ENCODE measurements at places on chromosomes 2 and 18. TPM values are rescaled to one million over a fixed set of nuclear protein-coding genes. Genes with fewer than 3 reads are reported as not detected.

GRCh38 chr18:12531749-12532148 lies 124.0 kb downstream of the PRELID3A start:
- H3K36me3 ChIP-seq, result peaks cover 4% of the 10 kb centered on the region
- H3K27ac ChIP-seq, result no peak overlapping the region
- DNase-seq, result no peak
- no peaks in the 10 kb centered on the region for H3K4me1 ChIP-seq

GRCh38 chr2:133364636-133365035 lies 203.6 kb downstream of the NCKAP5 start:
- DNase-seq, result no peak
- no peak overlapping the region for H3K4me3 ChIP-seq
- no peaks in the 10 kb centered on the region for H3K36me3 ChIP-seq
- peaks cover 3% of the 10 kb centered on the region for H3K27me3 ChIP-seq
- no peaks in the 10 kb centered on the region for H3K4me1 ChIP-seq

DNA sequence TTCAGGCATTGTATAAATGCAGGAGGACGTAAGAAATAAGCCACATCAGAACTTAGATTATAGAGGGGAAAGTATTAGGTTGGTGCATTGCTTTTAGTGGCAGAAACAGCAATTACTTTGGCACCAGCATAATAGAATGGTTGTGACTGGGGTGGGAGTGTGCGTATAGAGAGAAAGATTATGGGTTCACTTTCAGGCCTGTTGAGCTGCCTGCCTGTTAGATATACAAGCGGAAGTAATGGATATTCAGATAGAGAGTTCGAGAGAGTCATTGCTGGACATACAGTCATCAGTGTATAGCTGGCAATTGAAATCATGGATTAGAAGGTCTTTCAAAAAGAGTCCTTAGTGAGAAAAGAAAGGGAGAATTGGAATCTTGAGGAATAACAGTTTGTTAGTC lies 139.2 kb upstream of the MYO3B start:
- no peaks in the 10 kb centered on the region for H3K4me1 ChIP-seq
- no peaks in the 10 kb centered on the region for H3K36me3 ChIP-seq
- no peak overlapping the region for H3K27ac ChIP-seq
- no peaks in the 10 kb centered on the region for H3K27me3 ChIP-seq
- no peak overlapping the region for H3K4me3 ChIP-seq

The ABHD3 gene
- 13.8 TPM for total RNA-seq

GRCh38 chr2:108935271-108935741 lies 53.7 kb downstream of the EDAR start:
- H3K4me1 ChIP-seq, result no peaks in the 10 kb centered on the region
- no peak for DNase-seq
- H3K4me3 ChIP-seq, result no peak overlapping the region

DNA sequence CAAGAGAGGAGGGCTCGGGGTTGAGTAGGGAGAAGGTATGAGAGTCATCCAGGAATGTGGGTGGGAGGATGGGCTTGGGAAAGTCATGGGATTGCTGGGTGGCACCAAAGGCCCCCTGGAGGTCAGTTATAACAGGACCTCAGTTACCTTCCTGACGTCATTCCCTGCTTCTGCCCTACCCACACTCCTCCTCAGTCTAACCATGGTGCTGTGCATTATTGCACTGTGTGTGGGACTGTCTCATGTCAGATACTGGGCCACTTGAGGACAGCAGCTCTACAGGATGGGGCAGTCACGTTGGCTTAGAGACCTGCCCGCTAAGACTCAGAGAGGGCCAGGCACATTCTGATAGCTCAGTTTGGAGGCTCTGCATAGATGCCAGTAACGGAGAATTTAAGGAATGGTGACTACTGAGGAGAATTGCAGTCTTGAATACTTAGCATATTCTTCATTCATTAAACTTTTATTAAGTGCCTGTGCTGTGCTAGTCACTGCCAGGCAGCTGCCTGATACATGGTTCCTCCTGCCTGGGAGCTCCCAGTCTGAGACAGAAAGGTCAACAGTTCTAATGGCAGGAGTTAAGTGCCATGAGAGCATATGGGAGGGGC lies 90.5 kb downstream of the LAMA3 start:
- H3K27me3 ChIP-seq, result peaks cover 6% of the 10 kb centered on the region
- H3K27ac ChIP-seq, result no peak overlapping the region
- DNase-seq, result no peak
- H3K36me3 ChIP-seq, result no peaks in the 10 kb centered on the region
- H3K4me3 ChIP-seq, result no peak overlapping the region

- no peak overlapping the region for H3K4me3 ChIP-seq
- no peak for DNase-seq
- H3K27me3 ChIP-seq, result no peaks in the 10 kb centered on the region
- H3K27ac ChIP-seq, result no peak overlapping the region
- H3K4me1 ChIP-seq, result peaks cover 7% of the 10 kb centered on the region
- H3K36me3 ChIP-seq, result peaks cover 5% of the 10 kb centered on the region
These were observed 51.8 kb downstream of the ADD2 start for GRCh38 chr2:70716131-70716743.

- H3K4me1 ChIP-seq, result peaks cover 12% of the 10 kb centered on the region
- DNase-seq, result no peak
- no peak overlapping the region for H3K27ac ChIP-seq
- no peak overlapping the region for H3K4me3 ChIP-seq
These were observed 279.5 kb upstream of the PARD3B start for GRCh38 chr2:204265681-204266181.

- DNase-seq, result no peak
- peak overlapping the region; percentile 23 for H3K4me3 ChIP-seq
- H3K27me3 ChIP-seq, result peaks cover 10% of the 10 kb centered on the region
- H3K4me1 ChIP-seq, result peaks cover 17% of the 10 kb centered on the region
- no peak overlapping the region for H3K27ac ChIP-seq
These were observed 59.8 kb downstream of the EPAS1 start for GRCh38 chr2:46356991-46357390.

DNA sequence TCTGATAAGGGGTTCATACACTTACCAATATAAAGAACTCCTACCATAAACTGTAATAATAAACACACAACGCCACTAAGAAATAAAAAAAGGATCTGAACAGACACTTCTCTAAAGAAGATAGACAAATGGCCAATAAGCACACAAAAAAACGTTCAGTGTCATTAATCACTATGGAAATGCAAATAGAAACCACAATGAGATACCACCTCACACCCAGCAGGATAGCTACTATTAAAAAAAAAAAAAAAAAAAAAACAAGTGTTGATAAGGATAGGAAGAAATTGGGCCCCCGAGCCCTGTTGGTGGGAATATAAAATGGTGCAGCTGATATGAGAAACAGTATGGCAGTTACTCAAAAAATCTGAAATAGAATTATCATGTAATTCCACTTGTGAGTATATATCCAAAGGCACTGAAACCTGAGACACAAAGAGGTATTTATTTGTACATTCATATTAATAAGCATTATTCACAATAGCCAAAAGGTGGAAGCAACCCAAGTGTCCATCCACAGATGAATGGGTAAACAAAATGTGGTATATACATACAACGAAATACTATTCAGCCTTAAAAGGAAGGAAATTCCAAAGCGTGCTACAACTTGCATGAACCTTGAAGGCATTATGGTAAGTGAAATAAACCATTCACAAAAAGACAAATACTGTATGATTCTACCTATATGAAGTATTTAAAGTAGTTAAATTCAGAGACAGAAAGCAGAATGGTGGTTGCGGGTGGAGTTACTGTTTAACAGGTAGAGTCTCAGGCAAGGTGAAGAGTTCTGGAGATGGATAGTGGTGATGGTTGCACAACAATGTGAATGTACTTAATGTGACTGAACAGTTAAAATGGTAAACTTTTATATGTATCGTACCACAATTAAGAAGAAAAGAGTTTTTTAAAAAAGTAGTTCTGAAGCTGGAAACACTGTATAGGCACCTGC lies 17.9 kb downstream of the REV1 start:
- no peak for DNase-seq
- H3K4me1 ChIP-seq, result peaks cover 21% of the 10 kb centered on the region
- no peaks in the 10 kb centered on the region for H3K27me3 ChIP-seq
- H3K36me3 ChIP-seq, result peaks cover 12% of the 10 kb centered on the region
- peak overlapping the region; percentile 57 for H3K27ac ChIP-seq
- H3K4me3 ChIP-seq, result no peak overlapping the region

The EVA1A gene
- 19.9 TPM for total RNA-seq

DNA sequence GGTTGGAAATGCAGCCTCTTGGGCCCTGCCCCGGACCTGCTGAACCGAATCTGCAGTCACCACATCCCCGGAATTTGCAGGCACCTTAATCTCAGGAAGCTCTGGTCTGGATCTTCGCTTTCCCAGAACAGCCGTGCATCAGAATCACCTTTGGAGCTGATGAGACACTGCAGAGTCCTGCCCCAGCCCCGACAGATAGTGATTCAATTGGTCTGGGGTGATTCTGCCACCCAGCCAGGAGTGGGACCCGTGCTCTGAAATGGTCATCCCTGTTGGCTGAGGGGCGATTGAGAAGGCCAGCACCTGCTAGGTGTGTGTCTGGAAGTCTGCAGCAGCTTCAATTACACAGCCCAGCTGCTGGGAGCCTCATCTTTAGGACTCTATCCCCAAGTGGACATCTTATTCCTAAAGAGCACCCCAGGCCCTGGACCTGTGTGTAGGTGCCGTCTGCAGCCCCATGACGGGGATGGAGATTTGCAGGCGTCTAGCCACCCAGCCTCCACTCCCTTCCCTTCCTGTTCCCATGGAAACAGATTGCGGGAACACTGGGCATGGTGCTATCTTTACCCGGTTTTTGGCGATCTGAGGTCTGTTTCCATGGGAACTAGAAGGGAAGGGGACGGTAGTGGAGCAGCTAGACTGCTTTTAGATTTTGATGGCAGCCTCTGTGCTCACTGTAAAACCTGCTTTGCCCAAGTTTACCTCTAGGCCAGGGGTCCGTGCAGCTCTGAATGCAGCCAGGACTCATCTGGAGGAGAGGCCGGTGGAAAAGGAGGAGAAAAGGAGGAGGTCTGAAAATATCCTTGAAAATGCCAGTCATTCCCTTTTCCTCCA lies 156.1 kb downstream of the LDLRAD4 start:
- peaks cover 7% of the 10 kb centered on the region for H3K27me3 ChIP-seq
- no peak overlapping the region for H3K27ac ChIP-seq
- H3K4me3 ChIP-seq, result no peak overlapping the region

DNA sequence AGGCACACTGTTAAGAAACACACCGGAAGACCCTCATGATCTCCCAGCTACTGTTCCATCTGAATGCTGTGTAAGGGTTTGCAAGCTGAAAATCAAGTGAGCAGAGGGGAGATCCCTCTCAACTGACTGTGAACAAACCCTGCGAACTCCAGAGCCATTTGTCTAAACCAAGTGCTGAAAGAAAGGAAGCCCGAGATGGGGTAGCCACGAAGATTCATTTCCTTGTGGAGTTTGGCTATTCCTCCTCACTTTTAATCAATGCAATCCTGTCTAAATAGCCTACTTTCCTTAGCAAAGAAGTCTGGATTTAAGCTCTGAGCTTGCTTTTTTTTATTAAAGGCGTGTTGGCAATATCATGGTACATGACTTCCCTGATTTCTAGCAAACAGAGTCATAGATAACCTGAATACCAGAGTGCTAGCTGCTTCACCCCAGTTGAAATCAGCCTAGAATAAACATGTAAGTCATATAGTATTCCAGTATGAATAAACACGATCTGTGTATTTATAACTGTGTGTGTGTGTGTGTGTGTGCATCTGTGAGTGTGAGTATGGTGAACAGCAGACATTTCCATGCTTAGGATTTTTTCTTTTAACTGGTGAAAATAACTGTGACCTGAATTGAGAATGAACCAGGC lies 365.2 kb downstream of the ZNF521 start:
- H3K36me3 ChIP-seq, result no peaks in the 10 kb centered on the region
- no peak for DNase-seq
- peaks cover 5% of the 10 kb centered on the region for H3K27me3 ChIP-seq

The TMEM37 gene
- 11.4 TPM for total RNA-seq

The TNFAIP6 gene
- not detected for total RNA-seq

- H3K27me3 ChIP-seq, result no peaks in the 10 kb centered on the region
- H3K4me3 ChIP-seq, result no peak overlapping the region
- H3K4me1 ChIP-seq, result no peaks in the 10 kb centered on the region
- H3K36me3 ChIP-seq, result no peaks in the 10 kb centered on the region
- H3K27ac ChIP-seq, result no peak overlapping the region
These were observed 111.5 kb upstream of the MEIS1 start for GRCh38 chr2:66323406-66323805.

The LYPD6 gene
- 3.5 TPM for total RNA-seq

DNA sequence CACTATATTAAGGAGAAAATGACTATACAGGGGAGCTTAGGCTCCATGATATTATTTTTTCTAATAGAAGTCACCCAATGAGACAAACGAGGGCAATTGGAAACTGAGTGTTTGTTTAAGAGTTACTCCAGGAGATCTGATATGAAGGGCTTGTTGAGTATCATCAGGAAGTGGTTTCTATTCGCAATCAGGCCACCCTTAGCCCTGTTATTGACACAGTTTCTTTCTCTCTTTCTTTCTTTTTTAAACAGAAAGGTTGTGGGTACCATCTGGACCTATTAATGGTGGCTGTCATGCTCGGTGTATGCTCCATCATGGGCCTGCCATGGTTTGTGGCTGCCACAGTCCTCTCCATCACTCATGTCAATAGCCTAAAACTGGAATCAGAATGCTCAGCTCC lies 117.3 kb downstream of the DPP4 start:
- no peak for DNase-seq
- H3K27ac ChIP-seq, result no peak overlapping the region
- no peaks in the 10 kb centered on the region for H3K27me3 ChIP-seq
- no peak overlapping the region for H3K4me3 ChIP-seq

The RPRM gene
- 6.4 TPM for total RNA-seq

GRCh38 chr2:68379184-68379708 lies 14.2 kb downstream of the PLEK start:
- no peak overlapping the region for H3K4me3 ChIP-seq
- no peak for DNase-seq
- H3K27ac ChIP-seq, result no peak overlapping the region
- no peaks in the 10 kb centered on the region for H3K27me3 ChIP-seq

DNA sequence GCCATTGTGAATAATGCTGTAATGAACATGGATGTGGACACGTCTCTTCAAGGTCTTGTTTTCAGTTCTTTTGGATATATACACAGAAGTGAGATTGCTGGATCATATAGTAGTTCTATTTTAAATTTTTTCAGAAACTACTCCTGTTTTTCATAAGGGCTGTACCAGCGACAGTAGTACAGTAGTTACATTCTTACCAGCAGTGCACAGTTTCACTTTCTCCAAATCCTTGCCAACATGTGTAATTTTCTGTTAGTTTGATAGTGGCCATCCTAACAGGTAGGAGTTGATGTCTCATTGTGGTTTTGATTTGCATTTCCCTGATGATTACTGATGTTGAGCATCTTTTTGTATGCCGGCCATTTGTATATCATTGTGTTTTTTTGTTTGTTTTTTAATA lies 81.7 kb downstream of the EPC2 start:
- peaks cover 3% of the 10 kb centered on the region for H3K27me3 ChIP-seq
- no peak overlapping the region for H3K27ac ChIP-seq
- no peak for DNase-seq
- peaks cover 3% of the 10 kb centered on the region for H3K4me1 ChIP-seq

- H3K27me3 ChIP-seq, result peaks cover 3% of the 10 kb centered on the region
- peaks cover 39% of the 10 kb centered on the region for H3K4me1 ChIP-seq
- H3K4me3 ChIP-seq, result peak overlapping the region; percentile 93
- peak overlapping the region; percentile 40 for H3K27ac ChIP-seq
- H3K36me3 ChIP-seq, result no peaks in the 10 kb centered on the region
- DNase-seq, result peak; percentile 37
These were observed 1.5 kb downstream of the RPRM start for GRCh38 chr2:153476816-153477635.

- H3K4me3 ChIP-seq, result no peak overlapping the region
- H3K27me3 ChIP-seq, result no peaks in the 10 kb centered on the region
- no peak for DNase-seq
- H3K4me1 ChIP-seq, result no peaks in the 10 kb centered on the region
- no peak overlapping the region for H3K27ac ChIP-seq
These were observed 19.8 kb downstream of the ORC2 start for GRCh38 chr2:200943527-200944105.

- H3K27me3 ChIP-seq, result peaks cover 2% of the 10 kb centered on the region
- no peak overlapping the region for H3K27ac ChIP-seq
- no peak overlapping the region for H3K4me3 ChIP-seq
- H3K36me3 ChIP-seq, result no peaks in the 10 kb centered on the region
These were observed 109.2 kb downstream of the SOCS6 start for GRCh38 chr18:70398076-70398475.

All from endothelial cell (in vitro differentiated cells).